NCI-H1105 treated with DMSO at 0.1 percent for 48 hours (cell line): ENCODE measurements at places on chromosomes 2 and 18.

- no peak for DNase-seq
Observed at GRCh38 chr2:170950221-170950761, 21.2 kb downstream of the GORASP2 start.

- DNase-seq: no peak
Observed at GRCh38 chr2:105324101-105324500, 5.4 kb downstream of the TGFBRAP1 start.

- peak; percentile 72 for DNase-seq
Observed at GRCh38 chr2:204849892-204850291, 304.6 kb downstream of the PARD3B start.

DNA sequence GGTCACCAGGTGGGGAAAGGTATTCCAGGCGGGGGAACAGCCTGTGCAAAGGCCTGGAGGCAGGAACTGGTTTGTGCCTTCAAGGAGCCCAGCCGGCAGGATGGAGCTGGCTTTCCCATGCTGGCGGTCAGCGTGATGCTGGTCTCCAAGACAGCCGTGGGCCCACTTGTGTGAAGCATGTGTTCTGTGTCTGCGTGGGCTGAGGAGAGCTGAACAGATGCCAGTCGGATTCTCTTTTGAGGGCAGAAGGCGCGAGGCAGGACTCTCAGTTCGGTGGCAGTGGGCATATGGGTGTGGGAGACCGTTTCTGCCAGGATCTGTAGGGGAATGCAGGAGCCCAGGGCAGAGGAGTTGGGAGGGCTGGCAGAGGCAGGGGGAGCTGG, 191.6 kb downstream of the TWIST2 start:
- no peak for DNase-seq

- no peak for DNase-seq
Observed at GRCh38 chr2:11962707-11963328, 216.4 kb downstream of the LPIN1 start.

DNA sequence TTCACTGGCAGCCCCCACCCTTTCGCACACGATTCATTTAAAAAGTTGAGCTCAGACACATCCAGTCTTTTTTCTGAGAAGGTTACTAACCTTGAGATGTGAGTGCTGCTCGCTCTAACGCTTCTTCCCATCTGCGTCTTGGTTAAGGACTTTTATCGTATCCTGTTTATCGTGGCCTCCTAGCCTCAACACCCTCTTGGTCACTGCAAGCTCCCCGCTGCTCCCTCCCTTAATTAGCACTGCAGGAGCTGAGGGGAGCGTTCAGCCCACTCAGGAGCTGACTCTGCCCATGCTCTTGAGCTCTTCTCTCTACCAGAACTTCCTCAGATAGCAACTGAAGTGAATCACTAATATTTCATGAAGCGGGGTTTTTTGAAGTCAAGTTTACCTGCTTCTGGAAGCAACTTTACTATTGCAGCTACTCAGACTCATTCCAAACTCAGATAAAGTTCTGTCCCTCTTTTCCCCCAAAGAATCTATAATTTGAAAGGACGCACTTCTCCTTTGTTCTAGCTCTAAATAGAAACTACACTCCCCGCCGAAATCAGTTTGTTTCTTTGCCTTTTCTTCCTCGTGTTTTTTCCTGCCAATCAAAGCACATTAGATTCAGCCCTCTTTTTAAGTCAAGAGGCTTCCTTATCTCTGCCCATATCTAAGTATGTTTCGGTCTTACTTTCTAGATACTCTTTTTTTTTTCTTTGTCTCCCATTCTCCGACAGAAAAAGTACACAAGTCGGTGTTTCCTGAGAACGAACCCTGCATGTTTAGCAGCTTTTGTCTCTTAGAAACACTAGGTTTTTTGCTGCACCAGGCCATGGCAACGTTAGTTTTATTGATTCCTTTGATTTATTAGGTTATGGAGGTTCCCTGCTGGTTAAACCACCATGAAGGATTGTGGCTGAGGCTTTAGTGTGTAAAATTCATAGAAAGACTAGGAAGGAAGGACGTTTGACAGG, 9.3 kb upstream of the CD226 start:
- no peak for DNase-seq

- no peak for DNase-seq
Observed at GRCh38 chr2:9800975-9801726, 42.1 kb upstream of the TAF1B start.

DNA sequence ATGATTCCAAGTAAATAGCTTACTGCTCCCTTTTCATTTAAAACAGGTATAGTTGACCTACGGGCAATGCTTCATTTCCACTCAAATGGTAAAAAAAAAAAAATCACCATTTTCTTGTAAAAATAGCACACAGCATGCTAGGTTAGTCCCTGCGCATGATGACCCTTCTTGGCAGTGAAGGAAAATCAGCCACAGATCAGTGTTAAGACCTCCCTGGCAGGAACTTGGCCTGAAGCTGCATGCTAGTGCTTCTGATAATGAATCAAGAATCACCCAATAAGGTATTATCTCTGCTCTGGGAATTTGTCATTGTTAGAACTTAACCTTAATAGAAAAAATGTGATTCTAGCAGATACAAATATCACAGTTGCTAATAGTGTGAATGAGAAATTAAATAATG, 166.3 kb downstream of the RAB3GAP1 start:
- no peak for DNase-seq
